ENCODE measurements at places on chromosomes 13 and 19.

DNA sequence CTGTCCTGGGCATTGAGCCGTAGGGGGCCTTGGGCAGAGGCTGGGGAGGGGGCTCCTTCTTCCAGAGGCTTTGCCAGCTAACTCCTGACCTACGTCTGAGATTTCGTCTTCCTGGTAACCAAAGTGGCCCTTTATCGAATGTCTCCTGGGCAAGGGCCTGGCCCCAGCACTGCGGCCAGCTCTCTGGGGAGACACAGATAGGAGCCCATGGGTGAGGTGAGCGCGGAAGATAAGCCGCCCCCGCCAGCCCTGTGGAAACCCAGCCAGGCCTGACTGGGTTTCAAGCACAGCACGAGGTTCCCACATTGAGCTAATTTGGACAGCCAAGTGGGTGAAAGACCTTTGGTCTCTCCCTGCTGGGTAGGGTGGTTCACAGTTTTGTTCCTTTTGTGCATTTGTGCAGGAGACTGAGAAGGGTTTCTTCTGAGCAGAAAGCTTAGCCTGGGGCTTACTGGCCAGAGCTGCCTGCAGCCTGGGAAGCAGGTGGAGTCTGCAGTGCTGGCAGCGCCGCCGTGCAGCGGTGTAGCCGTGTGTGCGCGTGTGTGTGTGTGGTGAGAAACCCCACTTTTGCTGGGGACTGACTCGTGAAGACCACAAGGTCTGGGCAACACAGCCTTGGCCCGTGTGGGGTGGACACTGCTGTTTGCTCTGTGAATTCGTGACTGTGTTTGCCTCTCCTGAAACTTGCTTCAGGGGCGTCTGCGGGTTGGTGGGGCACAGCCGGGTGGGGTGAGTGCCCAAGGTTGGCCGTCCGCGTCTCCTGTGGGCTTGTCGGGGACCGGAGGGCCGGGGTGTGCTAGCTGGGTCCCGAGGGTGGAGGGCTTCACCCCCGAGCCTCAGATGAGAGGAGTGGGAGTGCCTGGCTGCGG is 2.5 kb downstream of the BSG start:
- no peak for DNase-seq

DNA sequence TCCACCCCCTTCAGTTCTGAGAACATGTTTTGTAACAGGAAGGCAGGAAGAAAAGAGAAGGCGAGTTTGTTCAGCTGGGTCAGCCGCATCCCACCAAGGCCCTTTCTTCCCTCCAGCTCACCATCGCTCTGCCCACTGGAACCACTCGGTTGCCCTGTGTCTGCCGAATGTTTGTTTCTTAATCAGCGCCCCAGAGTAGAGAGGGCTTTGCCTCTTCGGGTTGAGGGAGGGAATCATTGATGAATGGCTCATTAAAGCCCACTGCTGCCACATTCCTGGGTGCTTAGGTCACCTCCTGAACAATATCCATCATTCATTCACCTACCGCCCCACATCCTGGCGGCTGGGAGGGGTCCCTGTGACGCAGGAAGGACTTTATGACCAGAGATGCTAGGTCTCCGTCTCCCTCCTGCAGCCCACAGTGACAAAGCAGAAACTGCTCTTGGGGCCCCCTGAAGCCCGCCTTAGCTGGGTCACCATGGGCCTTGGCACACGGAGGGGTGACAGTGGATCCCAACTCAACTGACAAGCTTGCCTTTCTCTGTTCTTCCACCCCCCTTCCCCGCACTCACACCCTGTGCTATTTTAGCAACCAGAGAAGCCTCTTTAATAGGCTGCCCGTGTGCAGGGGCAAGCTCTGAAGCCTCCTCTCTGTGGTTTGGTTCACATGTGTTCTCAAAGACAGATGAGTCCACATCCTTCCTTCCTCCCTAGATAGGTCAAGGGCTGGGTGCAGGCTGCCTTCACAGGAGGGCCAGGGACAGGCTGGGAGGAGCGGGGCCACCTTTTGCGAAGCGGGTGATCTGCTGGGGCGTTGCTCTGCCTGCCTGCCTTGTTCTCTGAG is 46.2 kb downstream of the ACTN4 start:
- no peak for DNase-seq

DNA sequence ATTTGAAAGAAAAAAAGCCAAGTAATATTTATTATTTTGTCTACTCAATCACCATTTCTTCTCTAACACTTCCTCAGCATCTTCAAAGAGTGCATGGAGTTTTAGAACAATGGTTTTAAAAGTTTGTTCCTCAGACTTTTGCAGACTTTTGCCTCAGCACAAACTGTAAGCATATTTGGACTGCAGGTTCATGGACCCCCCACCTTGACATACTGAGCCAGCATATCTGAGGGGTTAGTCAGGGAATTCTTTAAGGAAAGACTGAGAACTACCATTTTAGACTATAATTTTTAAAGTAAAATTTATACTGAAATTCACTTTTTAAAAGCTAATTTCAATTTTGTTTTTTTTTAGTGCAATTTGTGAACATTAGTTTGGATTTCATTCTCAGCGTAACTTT is 1676.8 kb upstream of the PCDH20 start:
- no peak for DNase-seq

- no peak for DNase-seq
Measured at GRCh38 chr19:29952177-29952576, 10.1 kb downstream of the URI1 start.

DNA sequence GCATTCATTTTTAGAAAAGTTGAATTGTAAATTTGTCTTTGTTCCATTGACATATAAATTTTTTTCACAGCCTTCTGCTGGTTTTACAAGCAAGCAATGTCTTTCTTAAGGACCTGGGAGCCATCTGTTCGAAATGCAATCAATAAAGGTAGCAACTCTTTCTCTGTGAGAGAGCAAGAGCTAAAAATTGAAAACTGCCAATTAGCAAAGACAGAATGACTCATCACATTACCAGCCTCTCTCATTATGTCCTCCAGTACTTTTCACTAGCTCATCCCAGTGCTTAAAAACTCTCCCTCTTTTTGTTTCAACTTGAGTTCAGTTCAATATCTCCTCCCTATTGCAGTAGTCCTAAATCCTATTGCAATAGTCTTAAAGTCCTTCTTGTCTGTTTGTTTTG is 760.7 kb upstream of the SLITRK6 start:
- DNase-seq, result no peak

DNA sequence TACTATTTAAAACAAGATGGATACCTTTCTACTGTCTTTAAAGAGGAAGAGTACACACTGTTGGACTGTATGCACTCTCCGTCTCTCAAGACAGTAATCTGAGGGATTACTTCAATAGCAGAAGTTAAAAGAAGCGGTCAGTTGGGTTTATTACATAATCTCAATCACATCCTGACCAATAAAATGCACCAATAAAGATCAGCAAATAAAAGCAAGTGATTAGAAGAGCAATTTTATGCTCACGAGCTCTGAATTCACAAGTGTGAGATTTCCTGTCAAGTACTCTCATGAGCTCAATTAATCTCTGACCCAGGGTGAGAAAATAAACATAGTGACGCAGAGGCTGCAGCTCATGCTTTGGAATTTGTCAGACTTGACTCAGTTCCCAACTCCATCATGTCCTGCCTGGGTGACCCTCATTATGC is 12.2 kb downstream of the ABCC4 start:
- no peak for DNase-seq

DNA sequence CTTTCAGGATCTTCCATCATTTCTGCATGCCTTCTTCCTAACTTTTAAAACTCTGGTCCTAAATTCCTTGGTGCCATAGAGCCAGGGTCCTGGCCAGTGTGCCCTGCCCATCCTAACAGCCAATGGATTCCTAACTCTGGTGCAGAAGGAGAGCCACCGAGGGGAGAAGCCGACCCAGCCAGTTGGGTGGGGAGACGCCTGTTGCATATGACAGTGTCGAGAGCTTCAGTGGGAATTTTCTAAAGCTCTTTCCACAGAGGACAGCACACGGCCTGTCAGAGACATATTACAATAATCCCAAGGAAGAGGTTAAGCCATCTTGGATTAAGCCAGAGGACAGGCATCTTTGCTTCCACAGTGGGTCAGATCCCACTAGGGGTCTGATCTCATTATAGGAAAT is 180.4 kb downstream of the ZNF536 start:
- no peak for DNase-seq

GRCh38 chr13:35630551-35631275 is 154.2 kb upstream of the MAB21L1 start:
- DNase-seq, result no peak

GRCh38 chr19:56964410-56964920 is 123.9 kb upstream of the PEG3 start:
- no peak for DNase-seq

DNA sequence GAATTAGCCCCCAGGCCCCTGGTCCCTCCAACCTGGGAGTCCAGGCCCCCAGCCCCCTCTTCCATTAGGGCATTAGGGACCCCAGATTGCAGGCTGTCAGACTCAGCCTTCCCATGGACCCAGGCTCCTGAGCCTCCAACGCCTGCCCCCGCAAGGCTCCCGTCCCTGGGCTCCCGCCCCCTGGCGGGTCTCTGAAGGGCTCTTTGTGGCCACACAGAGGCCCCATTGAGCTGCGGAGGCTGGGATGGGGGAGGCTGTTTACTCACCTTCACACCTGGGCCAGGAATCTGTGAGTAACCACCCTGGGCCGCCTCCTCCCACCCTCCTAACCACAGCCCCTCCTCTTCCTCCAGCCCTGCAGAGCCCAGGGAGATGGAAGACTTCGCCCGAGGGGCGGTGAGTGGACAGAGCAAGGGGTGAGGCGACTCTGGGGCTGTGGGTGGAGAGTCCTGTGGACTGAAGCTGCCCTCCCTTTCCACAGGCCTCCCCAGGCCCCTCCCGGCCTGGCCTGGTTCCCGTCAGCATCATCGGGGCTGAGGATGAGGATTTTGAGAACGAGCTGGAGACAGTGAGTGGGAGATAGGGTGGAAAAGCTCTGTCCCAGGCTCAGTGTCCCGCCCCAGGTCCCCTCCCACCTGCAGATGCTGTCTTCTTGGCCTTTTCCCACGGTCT is 4.9 kb downstream of the ARHGEF1 start:
- peak; percentile 83 for DNase-seq

DNA sequence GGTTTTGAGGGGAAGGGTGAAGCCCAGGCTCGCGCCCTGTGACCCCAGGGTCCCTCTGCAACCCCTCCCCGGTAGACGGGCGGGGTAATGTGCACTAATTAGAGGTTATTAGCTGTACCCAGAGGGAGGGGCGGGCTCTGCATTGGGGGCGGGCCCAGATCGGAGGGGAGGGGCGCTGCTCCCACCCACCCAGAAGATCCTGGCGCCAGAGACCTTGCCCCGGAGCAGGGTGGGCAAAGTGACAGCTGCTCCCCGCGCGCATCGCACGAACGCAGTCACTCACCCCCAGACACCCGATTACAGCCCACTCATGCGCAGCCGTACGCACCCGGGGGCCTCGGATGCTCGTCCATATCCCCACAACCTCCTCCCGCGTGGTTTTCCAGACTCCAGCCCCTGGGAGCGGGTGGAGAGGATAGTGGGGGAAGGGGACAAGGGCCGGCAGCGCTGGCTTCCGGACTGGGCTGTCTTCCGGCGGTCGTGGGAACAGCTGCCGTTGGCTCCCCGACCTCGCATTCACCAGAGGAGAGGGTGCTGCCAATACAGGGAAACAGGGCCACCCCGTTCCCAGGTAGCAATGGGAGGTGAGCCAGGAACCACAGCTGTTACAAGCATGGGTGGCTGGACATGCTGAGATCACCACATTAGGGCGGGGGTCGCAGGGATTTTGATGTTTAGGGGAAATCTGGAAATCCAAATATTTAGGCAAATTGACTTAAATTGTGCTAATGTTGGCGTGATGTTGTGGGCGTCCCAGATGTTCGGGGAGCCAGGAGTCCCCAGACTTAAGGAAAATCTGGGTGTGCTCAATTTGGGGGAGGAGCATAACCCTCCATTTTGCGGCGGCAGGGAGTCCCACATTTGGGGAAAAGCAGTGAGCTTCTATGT is 2.9 kb upstream of the HOOK2 start:
- no peak for DNase-seq

DNA sequence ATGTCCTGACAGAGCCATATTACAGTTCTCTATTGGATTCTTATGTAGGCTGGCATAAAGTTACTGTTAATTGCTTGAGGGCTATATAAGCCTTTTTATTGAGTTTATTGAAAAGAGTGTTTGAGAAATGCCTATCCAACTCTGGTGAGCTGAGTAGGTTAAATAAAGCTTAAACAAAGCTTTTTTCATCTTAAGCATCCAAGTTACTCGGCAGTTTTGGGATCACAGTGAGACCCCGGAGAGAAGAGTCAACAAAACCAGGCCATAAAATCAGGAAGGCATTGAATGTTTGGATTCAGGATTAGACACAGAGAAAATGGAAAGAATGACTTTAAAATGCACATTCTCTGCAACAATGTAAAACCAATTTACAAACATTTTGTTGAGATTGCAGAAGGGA is 588.5 kb downstream of the DACH1 start:
- DNase-seq, result no peak

- DNase-seq, result peak; percentile 54
Measured at GRCh38 chr19:588093-588740, 1.5 kb upstream of the HCN2 start.

- no peak for DNase-seq
Measured at GRCh38 chr19:35883882-35884281, 15.5 kb downstream of the APLP1 start.

- no peak for DNase-seq
Measured at GRCh38 chr19:41330946-41331678, 21.1 kb downstream of the CCDC97 start.

GRCh38 chr13:52760077-52760476 is 20.5 kb upstream of the CNMD start:
- DNase-seq, result no peak

DNA sequence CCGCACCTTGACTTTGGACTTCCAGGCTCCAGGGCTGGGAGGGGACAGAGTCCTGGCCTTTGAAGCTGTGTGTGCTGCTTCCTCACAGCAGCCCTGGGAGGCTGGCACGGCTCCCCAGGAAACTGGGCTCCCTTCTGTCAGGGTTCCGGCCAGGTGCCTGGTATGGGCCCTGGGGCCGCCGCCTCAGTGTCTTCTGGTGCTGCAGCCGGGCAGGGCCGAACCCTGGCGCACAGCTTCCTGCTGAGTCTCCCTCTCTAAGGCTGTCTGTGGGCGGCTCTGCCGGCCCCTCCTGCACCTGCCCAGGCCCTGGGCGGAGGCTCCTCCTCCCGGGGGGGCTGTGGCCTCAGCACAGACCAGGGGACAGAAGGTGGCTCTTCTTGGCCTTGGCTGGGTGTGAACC is 32.4 kb downstream of the GPX4 start:
- DNase-seq, result no peak

DNA sequence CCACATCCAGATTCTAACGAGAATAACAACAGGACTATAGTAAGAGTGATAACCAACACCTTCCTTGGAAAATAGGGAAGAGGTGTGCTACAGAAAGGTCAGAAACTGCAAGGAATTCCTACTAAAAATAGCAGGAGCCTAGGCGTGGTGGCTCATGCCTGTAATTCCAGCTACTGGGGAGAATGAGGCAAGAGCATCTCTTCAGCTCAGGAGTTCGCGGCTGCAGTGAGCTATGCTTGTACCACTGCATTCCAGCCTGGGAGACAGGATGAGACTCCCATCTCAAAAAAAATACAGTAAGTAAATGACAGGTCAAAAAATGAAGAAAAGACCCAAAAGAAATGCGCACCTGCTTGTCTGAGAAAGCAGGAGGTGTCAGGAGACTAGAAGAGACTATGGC is 101.5 kb upstream of the TSHZ3 start:
- DNase-seq, result no peak

- no peak for DNase-seq
Measured at GRCh38 chr13:66958611-66959010, 271.5 kb downstream of the PCDH9 start.

Measured in activated T-cell treated with anti-CD3 and anti-CD28 coated beads for 1 hour (primary cell).